NCI-H526 (cell line): ENCODE measurements at places on chromosomes 2 and 18.
A peak's percentile ranks its signal among the peaks of the same experiment; 100 is the strongest.

GRCh38 chr2:10296142-10296541 is 6.6 kb upstream of the HPCAL1 start:
- no peak for DNase-seq

GRCh38 chr18:34028324-34028723 is 196.4 kb downstream of the NOL4 start:
- DNase-seq, result no peak

GRCh38 chr2:18245375-18245774 is 315.1 kb downstream of the RDH14 start:
- DNase-seq, result no peak

GRCh38 chr2:114937366-114937930 is 495.0 kb downstream of the DPP10 start:
- DNase-seq, result no peak

DNA sequence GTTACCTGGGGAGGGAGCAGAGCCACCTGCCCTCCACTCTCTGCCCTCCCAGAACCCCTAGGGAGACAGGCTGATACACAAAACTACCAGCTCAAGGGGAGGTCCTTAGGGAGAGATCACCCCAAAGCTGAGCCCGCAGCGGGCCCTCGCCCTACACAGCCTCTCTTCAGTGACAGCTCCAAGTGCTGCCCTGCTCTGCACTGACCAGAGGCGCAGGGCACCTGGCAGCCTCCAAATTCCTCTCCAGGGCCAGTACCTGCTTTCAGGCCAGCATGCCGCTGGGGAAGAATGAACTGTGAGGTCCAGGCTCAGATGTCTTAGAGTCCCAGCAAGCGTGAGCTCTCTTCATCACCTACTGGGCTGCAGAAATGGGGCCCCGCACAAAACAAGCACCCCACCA is 11.3 kb upstream of the SH3BP4 start:
- DNase-seq, result no peak

- no peak for DNase-seq
These were observed 83.1 kb upstream of the BZW1 start for GRCh38 chr2:200728630-200729029.

- DNase-seq, result no peak
These were observed 1690.4 kb upstream of the SLC39A10 start for GRCh38 chr2:193966590-193966989.

GRCh38 chr2:169046440-169047151 is 15.5 kb upstream of the ABCB11 start:
- no peak for DNase-seq

GRCh38 chr18:58851856-58852255 is 12.8 kb upstream of the ZNF532 start:
- DNase-seq, result no peak

- peak; percentile 17 for DNase-seq
These were observed 68.1 kb downstream of the TMEM247 start for GRCh38 chr2:46547223-46548102.

DNA sequence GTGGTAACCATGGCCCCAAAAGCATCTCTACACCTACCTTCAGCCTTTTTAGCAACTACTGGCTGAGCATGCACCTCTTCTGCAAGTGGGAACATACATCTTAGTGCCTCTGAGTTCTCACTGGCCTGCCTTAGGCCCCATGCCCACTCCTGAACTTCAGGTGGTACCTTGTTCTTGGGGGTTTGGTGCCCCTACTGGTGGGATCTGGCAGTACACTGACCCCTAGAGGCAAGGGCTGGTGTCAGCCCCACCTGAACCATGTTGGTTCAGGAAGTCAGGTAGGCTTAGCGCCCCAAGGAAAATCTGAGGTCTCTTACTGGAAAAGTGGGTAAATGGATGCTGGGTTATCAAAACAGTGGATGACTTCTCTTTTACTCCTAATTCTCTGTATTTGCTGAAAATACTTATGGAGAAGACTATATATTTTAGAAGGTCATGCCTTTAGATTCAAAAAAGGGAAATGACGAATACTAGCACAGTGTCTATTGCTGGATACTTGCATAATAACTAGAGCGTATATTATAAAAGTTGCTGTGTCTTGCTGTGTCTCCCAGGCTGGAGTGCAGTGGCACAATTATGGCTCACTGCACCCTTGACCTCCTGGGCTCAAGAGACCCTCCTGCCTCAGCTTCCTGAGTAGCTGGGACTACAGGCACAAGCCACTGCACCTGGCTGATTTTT is 84.6 kb downstream of the RAB31 start:
- no peak for DNase-seq

DNA sequence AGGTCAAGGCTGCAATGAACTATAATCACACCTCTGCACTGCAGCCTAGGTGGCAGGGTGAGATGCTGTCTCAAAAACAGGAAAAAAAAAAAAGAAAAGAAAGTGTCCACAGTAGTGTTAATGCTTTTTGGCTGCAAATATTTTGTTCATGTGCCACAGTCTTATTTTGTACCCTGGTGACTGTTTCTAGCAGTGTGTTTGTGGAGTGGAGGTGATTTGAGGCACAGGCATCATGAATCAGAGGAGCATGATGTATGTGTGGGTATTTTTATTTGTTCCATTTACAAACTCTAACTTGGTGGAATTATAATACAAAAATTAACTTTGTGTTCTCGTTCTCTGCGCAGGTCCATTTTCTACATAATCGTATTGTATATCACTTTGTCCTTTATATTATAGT is 30.6 kb downstream of the DTNA start:
- DNase-seq, result no peak

DNA sequence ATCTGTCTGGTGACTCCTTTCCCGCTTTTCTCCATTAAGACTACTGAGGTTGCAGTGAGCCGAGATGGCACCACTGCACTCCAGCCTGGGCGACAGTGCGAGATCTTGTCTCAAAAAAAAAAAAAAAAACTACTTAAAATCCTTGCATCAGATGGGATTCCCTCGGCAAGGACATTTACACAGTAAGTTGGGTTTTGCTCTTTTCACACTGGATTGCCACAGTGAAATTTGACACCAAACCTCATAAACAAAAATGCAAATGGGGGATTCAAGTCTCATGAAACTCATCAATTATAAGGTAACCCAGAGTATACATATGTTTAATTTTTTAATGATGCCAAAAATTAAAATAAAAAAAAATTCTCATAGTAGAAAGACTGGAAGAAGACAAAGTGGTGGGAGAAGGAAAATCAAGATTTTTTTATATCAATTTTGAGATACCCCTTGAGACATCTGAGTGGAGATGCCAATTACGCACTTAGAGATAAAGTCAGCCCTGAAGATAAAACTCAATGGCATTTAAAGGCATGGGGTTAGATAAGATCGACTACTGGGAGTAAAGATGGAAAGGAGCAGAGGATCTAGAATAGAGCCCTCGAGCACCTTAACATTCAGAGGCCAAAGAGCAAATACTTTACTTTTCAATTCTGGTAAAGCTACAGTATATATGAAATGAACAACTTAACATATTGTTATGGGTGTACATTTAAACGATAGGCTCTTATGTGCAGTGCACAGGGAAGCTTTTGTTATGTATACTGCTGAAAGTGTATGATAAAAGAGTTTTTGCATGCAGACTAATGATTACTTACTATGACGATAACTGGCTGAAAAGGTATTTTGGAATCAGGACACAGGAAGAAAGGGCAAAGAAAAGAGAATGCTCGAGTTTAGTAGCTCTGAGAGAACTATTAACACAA is 37.6 kb downstream of the CHMP3 start:
- peak; percentile 77 for DNase-seq

DNA sequence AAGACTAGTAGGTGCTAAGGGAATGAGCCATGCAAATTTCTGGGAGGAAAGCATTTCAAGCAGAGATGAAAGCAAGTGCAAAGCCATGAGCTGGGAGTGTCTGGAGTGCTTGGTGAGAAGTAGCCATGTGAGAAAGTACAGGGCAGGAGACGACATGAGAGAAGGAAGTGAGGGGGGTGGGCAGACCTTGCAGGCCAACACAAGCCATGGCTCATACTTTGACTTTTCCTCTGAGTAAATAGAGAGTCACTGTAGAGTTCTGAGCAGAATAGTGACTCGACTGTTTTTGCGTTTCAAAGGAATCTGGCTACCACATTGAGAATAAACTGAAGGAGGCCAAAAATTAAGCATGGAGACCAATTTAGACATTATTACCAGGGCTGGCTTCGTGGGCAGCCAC is 42.2 kb downstream of the SCN2A start:
- no peak for DNase-seq

DNA sequence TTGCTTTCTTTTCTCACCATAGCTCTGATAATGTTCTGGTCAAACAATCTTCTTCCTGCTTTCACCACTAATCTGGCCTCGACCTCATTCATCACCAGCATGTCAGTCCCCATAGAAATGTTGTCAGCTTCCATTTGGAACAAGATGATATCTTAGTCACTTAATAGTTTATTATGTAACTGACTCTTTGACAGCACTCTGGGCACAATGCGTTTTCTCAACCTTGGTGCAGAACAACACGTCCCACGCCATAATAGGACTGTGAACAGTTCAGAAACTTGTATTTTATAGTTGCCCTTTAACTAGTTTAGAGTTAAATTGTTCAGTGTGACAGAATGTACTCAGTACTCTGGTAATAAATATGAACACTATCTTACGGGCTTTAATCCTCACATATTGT is 106.0 kb downstream of the MC4R start:
- DNase-seq, result no peak

GRCh38 chr2:52698408-52698807 is 1069.2 kb upstream of the CHAC2 start:
- no peak for DNase-seq

DNA sequence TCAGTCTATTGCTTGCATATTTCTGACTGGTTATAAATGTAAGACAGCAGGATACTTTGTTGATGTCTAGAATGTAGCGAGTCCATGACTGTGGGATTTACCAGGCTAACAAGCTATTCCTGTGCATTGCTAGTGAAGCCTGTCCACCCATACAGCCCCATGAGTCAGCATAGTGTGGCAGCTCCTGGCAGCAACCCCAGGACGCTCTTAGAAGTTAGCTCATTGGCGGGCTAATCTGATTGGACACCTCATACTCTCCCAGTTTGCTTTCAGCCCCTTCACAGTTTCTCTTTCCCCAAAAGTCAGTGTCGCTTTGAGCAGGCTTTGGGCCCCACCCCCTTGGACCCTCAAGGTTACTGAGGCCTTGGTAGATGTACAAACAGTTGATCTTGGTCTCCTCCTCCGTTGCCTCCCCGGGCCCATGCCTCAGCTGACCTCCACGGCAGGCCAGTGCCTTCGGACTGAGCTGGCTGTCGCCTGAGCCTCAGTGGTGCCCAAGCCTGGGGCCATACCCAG is 48.0 kb downstream of the COA5 start:
- DNase-seq, result no peak

- DNase-seq, result no peak
These were observed 112.6 kb downstream of the TMEFF2 start for GRCh38 chr2:192082121-192082520.

DNA sequence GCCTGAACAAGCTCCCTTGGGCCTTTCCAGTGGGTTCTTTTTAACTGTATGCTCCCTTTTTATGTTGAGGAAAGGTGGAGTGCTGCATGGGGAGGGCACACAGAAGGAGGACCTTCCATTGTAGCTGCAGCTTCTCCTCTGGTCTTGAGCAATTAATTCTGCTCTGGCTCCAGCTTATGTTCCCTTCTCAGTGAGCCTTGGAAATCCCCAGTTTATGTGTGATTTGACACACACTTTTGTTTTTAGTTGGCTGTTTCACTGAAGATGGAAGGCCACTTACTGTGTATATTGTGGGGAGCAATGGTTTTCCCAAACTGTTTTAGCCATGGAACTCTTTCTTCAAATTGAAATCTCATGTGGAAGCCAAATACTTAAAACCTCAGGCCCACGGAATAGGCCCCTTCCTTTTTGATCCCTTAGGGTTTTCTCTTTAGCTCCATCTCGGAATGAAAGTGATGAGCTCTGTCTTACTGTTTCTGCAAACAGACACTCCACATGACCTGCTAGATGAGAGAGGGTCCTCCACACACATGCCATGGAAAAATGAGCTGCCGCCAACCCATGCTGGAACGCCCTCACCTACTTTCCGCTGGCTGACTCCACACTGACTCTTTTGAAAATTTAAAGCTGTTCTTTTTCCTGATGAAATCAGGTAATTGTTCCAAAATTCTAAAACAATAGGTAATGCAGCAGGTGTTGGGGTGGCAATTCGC is 280.9 kb upstream of the SIX2 start:
- DNase-seq, result no peak

DNA sequence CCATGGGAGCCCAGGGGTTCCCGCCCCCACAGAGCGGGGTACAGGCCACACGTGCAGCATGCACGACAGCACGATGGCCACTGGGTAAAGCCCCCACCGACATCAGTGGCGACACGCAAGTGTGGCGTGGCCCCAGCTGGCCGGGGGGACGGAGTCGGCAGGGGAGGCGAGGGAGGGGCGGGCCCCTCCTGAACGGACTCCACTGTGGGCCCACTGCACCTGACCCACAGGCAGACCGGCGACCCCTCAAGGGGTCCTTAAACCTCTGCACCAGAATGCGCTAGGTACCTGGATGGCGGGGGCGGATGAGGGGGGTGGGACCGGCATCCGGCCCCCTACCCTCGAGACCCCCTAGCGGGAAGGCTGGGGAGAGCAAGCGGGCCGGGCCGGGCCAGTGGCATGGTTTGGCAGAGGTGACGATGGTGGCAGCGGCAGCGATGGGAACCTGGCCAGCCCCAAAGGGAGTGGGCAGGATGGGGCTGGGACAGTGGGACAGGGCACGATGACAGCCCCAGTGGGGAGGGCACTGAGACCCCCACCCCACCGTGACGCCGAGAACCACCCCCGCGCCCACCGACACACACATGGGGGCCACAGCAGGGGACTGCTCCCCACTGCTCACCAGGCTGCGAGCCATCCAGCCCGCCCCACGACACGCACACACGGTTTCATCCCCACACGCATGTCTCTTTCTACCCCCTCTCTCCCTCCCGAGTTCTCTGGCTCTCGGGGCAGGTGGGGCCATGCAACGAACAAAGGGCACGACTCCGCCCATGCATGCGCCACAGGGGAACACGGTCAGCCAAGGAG is 91.9 kb upstream of the ANKRD30BL start:
- DNase-seq, result no peak

DNA sequence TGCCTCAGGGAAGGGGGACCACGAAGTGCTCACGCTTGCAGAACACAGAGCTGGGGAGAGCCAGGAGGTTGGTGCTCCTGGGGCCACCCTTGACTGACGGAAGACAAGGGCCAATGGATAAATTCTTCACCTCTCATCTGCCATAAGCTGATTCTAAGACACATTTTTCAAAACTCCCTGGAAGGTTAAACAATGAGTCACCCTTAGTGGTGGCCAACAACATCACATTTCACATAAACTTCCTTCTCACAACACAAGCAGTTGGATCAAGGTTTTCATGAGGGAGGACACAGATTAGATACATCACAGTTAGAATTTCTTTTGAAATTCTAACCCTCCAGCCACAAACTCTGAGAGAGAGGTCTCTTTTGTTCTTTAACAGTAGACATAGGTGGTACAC is 713.6 kb upstream of the POU3F3 start:
- DNase-seq, result no peak

GRCh38 chr2:176566496-176566895 is 297.3 kb downstream of the MTX2 start:
- DNase-seq, result no peak

DNA sequence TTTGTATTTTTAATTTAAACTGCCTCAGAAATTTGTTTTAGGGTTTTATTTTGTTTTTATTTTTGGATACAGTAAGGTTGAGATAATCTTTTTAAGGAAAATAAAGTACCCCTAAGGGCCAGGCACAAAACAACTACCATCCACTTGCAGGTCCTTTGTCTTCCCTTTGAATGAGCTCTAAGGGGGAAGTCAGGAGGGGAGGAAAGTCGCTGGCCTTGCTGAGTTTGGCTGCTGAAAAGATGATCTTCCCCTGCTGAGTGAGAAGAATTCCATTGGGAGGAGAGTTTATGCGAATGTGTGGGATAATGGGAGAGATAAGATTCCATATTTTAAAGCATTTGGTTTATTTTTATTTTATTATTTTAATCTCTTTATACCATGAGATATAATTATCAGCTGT is 100.7 kb downstream of the ARHGAP15 start:
- no peak for DNase-seq
